Caudate nucleus (tissue), 63 donors: ENCODE measurements at places on chromosomes 5 and 9.

DNA sequence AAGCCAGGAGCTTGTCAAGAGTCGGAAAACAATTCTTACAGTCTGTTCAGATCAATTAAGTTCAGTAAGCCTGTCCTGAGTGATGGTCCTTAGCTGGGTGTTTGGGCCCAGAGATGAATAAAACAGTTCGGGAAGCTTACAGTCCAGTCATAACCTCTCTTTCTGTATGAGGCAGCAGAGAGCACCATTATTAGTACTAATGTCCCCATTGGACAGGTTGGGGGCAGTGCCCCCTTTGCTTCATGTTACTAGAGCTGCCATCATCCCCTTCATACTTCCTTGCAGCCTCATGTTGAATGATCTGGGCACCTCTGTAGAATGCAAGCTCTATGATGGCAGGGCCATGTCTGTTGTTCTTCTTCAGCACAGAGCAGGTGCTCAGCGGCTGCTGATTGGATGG is 9.8 kb downstream of the DOCK2 start:
- DNase-seq = no peak

DNA sequence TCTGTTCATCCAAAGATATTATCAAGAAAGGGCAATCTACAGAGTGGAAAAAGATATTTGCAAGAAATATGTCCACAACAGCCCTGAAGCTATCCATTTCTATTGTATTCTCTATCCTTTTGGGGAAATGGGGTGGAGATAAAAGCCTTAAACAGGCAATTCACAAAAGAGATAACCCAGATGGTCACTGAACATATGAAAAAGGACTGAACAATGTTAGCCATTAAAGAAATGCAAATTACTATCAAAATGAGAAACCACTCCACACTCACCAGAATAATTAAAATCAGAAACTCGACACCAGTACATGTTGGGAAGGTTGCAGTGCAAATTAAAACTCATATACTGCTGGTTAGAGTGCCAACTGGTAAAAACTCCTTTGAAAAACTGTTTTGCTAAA is 955.2 kb upstream of the DMAC1 start:
- no peak for DNase-seq

DNA sequence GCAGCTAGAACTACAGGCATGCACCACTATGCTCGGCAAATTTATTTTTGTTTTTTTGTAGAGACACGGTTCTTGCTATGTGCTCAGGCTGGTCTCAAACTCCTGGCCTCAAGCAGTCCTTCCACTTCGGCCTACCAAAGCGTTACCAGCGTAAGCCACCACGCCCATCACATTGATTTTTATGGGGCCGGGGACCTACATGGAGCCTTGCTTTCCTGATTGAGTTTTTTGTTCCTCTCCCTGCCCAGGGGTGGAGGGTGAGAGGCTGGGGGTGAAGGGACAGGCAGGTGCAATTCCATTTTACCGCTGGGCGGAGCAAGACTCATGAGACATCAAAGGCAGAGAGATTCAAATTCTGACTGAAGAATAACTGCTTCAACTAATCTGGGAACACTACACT is 1.9 kb downstream of the ALDH1B1 start:
- DNase-seq = no peak

- DNase-seq = no peak
These were observed 15.8 kb downstream of the MARCHF3 start for GRCh38 chr5:127014573-127014972.

DNA sequence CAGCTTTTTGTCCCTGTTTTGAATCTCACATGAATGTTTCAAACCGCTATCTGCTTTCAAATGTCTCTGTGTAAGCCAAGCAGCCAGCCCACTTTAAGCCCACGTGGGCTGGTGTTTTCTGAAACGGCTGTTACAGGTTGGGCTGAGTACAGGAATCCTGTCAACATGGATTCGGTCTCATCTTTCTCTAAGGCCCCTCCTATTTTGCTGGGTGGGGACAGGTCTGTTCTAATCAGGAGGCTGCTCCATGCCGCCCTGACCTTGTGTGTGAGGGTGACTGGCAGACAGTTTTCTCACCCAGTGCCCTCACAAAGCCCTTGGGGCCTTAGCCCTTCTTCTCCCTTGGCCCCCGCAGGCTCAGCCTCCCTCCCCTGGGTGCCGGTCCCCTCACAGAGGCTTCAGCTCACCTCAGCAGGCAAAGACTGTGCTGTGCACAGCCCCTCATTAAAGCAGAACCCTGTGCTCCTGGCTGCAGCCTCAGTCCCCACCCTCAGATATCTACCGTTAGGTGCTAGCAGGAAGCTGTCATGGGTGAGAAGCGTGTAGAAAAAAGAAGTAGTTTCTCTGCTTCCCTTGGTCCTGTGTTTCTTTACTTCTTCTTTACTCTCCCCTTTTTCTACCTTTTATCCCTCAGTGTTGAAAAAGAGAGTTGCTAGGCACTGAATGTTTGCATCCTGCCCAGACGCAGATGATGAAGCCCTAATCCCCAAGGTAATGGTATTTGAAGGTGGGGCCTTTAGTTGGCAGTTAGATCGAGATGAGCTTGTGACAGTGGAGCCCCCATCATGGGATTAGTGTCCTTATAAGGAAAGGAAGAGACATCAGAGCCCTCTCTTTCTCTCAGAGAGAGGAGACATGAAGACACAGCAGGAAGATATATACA is 205.7 kb downstream of the ADAMTS12 start:
- no peak for DNase-seq

- no peak for DNase-seq
These were observed 153.1 kb downstream of the FGF1 start for GRCh38 chr5:142532781-142533176.

GRCh38 chr9:114235033-114235661 is 79.8 kb downstream of the COL27A1 start:
- DNase-seq = no peak

DNA sequence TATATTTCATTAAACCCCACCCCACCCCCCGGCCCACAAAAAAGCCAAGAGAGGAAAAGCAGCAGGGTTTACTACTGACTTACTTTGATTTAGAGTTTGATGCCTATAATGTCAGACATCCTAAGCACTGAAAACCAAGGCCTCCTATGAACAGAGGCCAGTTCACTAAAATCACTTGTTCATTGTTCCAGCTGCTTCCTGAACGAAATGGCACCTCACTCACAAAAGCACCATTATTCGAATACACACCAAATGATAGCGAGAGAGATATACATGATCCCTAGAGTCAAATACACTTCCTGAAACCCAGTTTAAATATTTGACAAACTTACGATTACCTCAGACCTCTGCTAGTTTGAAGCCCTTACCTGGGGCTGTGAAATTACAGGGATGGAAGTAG is 66.6 kb downstream of the LPAR1 start:
- no peak for DNase-seq

GRCh38 chr5:172463031-172463430 is 8.7 kb upstream of the SH3PXD2B start:
- peak; percentile 58 for DNase-seq

GRCh38 chr9:109519366-109519765 is 21.3 kb upstream of the PTPN3 start:
- DNase-seq = no peak
